Prostate gland (tissue), 2 donors: ENCODE measurements at places on chromosomes 2 and 18. TPM values are rescaled to one million over a fixed set of nuclear protein-coding genes. Genes with fewer than 3 reads are reported as not detected.

DNA sequence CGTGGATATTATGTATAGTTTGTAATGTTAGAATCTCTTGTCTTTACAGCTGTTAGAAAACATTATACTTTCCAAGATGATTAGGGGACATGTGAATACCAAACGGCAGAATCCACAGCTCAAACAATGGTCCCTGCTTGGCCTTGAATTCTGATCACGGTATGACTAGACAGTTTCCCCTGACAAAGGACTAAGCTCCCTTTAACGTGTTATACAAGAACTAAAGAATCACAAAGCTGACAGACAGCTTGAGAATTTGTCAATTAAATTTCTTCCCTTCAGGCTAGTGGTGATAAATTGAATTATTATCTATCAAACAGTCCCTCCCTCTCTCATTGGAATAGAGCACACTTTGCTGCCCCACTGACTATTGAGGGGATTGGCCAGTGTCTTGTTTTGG is 359.2 kb upstream of the ID2 start:
- no peak overlapping the region for H3K4me3 ChIP-seq
- H3K27me3 ChIP-seq = no peaks in the 10 kb centered on the region

GRCh38 chr2:100262046-100262445 is 60.3 kb downstream of the LONRF2 start:
- no peaks in the 10 kb centered on the region for H3K36me3 ChIP-seq
- H3K4me1 ChIP-seq = no peaks in the 10 kb centered on the region
- H3K4me3 ChIP-seq = no peak overlapping the region
- H3K27me3 ChIP-seq = no peaks in the 10 kb centered on the region
- no peak for DNase-seq

The PLA2R1 gene
- total RNA-seq = 10.5 TPM

The RGPD5 gene
- total RNA-seq = 236 TPM
